ENCODE measurements at places on chromosomes 12 and 14. TPM values are rescaled to one million over a fixed set of nuclear protein-coding genes. Genes with fewer than 3 reads are reported as not detected.

DNA sequence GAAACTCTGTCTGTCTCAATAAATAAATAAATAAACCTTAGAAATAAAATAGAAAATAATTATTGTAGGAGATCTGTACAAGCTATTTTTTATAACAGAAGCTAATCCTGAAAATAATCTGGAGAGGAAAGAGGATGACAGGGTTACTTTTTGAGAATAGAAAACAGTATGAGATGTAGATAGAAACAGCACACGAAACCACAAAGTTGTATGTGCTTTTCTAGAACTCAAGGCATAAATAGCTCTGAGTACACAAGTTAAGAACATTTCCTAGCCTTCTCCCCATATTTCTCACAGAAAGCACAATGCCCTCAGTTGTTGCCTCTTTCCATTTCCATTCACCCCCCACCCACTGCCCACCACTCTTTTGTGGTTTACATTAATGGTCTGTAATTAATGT lies 35.7 kb downstream of the SLC38A4 start:
- no peak for DNase-seq

DNA sequence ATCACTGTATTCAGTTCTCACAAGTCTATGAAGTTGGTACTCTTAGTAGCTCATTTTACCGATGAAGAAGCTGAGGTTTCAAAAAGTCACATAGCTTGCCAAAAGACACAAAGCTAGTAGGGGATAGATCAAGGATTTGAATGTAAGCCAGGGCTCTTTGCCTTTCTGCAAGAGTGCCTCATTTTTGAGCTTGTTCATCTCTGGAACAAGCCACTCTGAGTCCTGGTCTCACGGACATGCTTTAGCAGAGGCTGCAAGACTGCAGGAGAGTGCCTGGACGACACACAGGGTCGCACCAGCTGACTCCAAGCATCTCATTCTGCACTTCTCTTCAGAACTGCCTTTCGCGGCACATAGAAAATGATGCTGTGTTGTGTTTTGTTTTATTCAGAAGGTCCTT lies 3.7 kb downstream of the NUAK1 start:
- DNase-seq, result no peak

- DNase-seq, result no peak
Observed at GRCh38 chr14:52918486-52918885, 32.4 kb downstream of the FERMT2 start.

SSTR1 gene
- total RNA-seq, result 7.2 TPM

LRTM2 gene
- not detected for total RNA-seq
